Nephron progenitor cell (in vitro differentiated cells): ENCODE measurements at places on chromosomes 11 and 22.
A peak's percentile ranks its signal among the peaks of the same experiment; 100 is the strongest.

- no peak for DNase-seq
These were observed 186.3 kb downstream of the CTTN start for GRCh38 chr11:70584498-70585235.

DNA sequence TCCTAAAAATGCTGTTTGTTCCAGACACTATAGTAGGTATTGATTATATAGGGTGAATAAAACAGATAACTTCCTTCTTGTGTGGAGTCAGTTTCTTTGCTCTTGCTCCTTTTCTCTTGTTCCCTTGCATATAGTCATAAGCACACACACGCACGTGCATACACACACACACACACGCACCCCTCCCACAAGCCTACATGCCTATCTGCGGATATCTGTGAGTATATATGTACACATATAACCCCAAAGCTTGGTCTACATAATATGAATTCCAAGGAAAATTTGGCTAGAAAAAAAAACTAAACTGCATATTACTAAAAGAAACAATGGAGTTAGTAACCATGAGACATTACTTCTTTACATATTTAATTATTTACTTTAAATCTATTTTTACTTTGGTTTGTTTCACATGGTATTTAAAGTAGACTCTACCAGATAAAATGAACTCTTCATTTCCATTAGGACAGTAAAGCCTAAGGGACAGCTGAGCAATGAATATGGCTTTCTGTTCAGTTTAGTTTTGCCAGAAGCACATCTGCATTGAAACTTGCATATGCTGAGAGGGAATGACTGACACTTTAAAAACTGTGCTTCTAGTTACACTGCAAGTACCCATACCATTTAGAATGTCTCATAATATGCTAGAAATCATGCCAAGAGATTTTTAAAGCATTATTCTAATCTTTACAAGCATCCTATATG lies 676.4 kb downstream of the DLG2 start:
- no peak for DNase-seq

DNA sequence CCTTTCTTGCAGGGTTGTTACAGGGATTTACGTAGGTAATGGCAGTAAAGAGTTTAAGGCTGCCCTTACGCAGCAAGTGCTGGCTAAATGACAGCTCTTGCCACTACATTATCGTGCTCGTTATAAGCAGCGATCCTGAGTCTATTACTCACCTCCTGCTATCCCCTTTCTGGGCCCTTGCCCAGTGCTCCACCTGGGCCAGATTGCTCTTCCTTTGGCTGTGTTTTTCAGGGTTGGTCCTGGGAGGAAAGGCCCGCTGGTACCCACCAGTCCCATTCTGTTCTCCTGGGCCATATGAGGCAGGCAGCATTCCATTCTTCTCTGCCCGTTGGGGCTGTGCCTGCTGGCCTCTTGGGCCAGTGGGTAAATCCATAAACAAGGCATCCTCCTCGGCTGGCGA lies 87.5 kb downstream of the C11orf58 start:
- DNase-seq = no peak

GRCh38 chr22:22130953-22131608 lies 113.5 kb upstream of the VPREB1 start:
- no peak for DNase-seq

DNA sequence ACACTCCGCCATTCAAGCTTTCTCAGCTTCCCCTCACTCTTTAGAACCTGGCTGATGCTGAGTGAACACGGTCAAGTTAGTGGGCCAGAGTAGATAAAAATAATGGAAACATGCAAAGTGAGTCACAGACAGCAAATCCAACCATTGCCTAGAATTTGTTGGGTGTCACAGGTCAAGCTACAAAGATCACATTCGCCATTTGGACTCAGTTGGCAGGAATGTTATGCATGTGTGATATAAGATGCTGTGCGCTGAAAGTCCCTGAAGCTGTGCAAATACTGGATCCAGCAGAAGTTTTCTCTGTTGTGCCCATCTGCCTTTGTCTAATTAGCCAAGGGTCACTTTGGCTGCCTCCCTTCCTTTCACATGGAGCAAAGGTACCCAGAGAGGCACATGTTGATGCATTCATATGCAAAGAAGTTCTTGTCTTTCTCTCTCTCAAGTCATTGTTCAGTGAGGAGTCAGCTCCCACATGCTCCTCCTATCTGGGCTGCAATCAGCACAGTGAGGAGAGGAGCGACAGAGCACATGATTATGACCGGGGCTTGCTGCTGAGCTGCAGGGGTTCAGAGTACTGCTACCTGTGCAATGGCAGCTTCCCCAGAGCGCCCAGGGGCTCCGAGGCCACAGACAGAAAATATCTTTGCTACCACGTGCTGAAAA lies 39.7 kb downstream of the FLI1 start:
- no peak for DNase-seq

GRCh38 chr11:119100246-119100970 lies 1.2 kb downstream of the DPAGT1 start:
- DNase-seq = no peak

- peak; percentile 33 for DNase-seq
These were observed 313.4 kb downstream of the BUD13 start for GRCh38 chr11:116459185-116460045.

DNA sequence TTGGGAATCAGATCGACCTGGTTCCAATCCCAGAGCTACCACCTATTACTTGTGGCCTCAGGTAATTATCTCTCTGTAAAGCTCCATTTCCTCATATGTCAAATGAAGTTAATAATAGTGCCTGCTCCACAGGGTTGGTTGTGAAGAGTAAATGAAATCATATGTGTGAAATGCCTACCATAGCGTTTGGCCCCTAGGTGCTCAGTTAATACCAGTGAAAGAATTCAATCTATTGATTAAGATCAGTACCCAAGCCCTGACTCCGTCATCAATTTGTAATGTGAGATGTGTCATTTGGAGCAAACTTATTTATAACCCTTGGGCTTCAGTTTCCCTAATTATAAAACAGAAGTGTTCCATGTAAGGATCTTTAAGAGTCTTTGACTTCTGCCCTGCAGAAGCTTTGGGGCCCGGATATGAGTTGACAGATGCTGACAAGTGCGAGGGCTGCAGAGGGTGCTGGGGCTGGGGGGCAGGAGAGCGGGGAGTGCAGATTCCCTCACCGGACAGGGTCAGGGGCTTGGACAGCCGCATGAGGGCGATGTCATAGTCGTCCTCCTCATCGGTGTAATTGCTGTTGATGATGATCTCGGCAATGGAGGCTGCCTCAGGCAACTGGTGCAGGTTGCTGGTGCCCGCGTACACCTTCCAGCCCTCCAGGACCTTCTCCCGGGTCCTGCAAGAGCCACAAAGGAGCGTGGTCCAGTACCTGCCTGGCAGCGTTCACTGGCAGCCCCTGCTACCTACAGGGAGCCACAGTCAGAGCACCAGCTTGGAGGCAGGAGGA lies 20.9 kb downstream of the TMPRSS13 start:
- no peak for DNase-seq

DNA sequence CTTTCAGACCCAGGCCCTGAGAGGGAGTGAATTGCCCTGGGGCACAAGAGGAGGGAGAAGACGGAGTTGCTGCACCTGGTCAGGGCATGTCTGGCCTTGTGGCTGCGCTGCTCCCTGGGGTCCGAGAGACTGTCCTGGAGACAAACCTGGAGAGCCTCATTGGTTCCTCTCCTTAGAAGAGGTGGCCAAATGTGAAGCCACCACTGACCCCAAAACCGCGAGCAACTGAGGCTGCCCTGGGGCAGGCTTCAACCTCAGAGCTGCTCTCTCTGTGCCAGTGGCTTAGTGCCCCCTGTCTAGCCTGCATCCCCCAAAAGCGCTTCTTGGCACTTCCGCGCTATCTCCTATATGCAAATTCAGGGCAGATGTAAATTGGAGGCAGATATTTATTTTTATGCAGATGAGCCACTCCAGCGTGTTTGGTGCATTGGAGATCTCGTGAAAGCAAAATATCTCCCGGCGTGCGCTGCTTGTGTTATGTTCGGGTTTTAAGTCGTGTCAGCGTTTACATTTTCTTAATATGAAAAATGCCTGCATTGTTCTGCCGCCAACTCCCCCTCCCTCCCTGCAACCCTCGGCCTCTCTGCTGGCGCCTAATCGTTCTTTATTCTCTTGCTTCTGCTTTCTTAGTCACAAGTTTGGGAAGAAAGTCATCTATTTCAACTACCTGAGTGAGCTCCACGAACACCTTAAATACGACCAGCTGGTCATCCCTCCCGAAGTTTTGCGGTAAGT lies 69.5 kb downstream of the ARHGAP8 start:
- no peak for DNase-seq
